CD4-positive, alpha-beta T cell (primary cell): ENCODE measurements at places on chromosomes 2 and 18.

DNA sequence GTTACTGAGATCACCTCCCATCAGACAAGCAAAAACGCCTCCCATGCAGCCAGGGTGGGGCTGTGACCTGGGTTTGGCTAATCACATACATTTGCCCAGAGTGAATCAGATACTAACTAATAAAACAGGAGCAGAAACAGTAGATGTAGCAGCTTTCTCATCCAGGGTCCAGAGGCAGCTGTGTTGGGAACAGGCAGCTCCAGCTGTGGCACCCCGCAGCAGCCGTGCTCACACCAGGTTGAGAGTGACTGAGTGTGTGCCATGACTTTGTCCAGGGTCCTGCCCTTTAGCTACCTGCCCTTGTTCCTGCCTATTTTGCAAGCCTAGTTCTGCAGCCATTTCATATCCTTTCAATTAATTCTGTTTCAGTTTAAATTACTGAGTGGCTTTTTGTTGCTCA lies 20.5 kb downstream of the DDX18 start:
- DNase-seq = no peak

- DNase-seq = no peak
Measured at GRCh38 chr2:102622646-102623045, 3.3 kb downstream of the SLC9A2 start.

DNA sequence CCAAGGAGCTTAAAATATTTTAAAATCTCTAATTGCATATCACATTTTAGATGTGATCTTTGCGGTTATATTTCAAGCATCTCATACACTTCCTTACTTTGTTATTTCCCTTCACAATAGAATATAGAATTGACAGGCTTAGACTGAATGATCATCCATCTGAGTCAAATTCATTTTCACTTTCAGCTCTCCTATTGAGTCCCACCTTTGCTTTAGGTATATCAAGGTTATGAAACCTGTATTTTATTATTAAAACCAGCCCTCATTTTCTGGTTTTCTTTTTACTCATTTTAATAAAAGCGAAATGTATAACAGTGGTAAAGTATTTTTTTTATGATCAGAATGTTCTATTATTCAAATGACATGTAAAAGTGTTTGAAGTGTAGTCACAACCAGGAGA lies 162.9 kb upstream of the KYNU start:
- DNase-seq = no peak

- no peak for DNase-seq
Measured at GRCh38 chr2:240953426-240954410, 44.7 kb upstream of the SNED1 start.

- no peak for DNase-seq
Measured at GRCh38 chr18:74516271-74517235, 17.7 kb upstream of the CNDP1 start.

- DNase-seq = no peak
Measured at GRCh38 chr2:63778391-63778790, 63.3 kb upstream of the UGP2 start.

GRCh38 chr2:107936433-107937359 lies 49.6 kb upstream of the SLC5A7 start:
- no peak for DNase-seq

DNA sequence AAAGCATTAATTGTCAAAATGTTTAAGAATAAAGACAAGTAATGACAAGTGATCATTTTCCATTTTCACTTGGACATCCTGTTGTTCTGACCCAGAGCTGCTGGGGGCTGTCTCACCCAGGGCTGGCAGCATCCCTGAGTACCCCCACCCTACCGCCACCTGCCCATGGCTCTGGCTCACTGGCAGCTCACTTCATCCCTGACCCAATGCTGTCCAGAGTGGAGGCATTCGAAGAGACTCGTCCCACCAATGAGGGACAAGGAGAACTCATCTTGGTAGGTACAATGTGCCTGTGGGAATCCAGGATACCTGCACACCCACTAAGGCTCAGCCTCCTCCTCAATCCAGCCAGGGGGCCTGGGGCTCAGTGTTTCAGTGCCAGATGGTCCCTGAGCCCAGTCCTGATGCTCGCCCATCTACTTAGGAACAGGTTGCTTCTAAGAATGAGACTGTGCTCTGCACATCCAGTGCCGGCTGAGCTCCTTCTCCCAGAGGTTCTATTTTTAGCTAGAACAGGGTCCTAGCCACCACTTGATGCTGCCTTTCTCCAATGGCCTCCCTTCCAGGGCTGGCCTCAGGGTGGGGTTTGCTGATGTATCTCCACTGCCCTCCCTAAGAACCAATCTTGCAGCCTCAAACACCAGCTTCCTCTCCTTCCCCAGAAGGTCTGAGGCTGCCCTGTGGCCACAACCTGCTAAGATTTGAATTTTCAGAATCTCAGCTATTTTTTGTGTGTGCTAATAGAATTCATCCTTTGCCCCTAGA lies 53.7 kb downstream of the ADD2 start:
- DNase-seq = no peak

GRCh38 chr2:147363181-147363580 lies 481.6 kb upstream of the ACVR2A start:
- no peak for DNase-seq

- DNase-seq = no peak
Measured at GRCh38 chr2:133568172-133568571, at the start of gene NCKAP5. TSS of gene NCKAP5 (minus strand) at chr2:133568463. CDS start at chr2:133517526, 50,937 bp downstream.

DNA sequence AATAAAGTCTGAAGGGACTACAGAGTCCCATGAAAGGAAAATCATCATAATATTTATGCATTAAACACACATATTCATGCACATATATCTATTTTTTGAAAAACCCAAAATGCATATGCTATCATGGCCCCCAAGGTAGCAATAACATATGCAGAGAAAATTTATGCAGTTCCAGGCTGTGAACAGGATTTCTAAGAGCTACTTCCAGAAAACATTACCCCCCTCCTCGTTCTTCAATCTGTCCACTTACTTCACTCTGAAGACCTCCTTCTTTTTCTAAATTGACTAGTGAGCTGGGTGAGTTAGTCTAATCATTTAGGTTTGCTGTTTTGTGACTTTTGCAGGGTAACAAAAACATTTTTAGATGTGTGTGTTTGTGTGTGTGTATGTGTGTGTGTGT lies 376.4 kb upstream of the ZEB2 start:
- no peak for DNase-seq

- no peak for DNase-seq
Measured at GRCh38 chr2:108167699-108168098, 72.1 kb upstream of the SULT1C3 start.

DNA sequence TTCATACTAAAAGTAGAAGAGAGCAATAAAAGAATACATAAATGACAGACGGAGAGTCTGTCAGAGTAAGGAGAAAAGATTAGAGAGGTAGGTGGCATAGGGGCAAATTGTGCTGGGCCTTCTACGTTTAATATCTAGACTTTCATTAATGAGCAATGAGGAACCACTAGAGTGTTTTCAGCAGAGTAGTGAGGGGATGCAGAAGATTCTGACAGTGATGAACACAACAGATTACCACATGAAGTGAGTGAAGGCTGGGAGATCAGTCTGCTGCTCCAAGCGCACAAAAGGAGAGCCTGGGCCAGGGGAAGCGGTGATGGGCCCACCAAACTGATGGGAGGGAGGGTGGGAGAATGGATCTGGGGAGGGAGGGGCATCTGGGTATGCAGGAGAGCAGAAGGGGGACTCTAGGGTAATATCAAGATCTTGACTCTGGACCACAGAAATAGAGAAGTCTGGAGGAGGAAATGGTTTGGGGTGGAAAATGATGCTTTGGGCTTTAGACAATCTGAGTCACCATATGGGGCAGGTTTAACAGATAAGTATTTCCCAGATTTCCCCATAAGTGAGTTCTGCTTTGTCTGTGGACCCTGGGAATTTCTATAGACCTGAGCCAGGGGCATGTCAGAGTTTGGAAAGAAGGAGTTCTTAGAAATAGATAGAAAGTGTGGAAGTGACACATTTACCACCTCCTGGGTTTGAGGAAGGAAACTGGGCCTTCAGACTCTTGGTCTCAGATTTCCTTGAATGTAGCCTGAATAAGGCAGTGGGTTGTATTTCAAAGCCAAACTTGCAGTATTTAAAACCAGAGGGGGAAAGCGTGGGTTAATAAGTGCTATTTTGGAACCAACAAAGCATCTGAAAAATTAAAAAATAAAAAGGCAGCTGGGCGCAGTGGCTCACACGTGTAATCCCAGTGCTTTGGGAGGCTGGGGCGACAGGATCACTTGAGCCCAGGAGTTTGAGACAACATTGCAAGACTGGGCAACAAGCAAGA lies 15.0 kb upstream of the IL1A start:
- DNase-seq = no peak

DNA sequence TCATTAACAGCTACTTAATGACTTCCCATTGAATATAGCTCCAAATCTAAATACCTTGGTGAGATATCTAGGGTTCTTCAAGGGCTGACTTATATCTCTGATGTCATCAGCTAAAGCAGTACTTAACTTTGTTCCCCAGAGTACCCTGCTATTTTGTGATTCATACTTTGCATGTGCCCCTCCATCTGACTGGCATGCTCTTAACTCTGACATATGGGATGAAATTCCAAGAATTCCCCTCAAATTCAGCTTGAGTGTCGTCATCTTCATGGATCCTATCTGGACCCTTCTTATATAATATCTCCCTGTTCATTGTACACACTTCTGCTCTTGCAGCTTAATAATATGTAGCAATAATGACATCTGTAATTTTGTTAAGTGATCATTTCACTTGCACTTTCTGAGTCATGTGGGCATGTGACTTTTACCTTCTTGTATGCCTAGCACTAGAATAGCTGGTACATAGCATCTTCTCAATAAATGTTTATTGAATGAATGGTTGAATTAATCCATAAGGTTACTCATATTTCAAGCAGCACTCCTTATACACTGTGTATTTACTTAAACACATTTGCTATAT lies 172.9 kb downstream of the WDR7 start:
- DNase-seq = no peak

DNA sequence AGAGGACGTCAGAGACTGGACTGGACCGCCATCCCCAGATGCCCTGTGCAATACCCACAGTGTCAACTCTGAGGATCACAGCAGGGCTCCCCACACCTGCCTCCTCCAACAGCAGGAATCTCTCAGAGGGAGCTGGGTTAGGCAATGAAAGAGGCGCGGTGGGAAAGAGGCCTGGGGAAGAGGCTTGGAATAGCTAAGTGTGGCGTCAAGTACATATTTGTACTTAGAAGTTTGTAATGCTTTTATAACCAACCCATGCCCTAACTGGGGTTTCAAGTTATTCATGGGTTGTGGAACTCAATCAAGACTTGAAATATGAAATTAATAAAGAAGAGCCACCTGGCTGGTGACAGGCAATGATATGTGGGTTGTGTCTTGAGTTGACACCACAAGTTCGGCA lies 28.7 kb downstream of the CYP26B1 start:
- no peak for DNase-seq

GRCh38 chr2:37652199-37652640 lies 19.2 kb downstream of the CDC42EP3 start:
- no peak for DNase-seq
